ENCODE measurements at places on chromosomes 6 and 20.

- no peak for DNase-seq
These were observed 298.5 kb upstream of the JAG1 start for GRCh38 chr20:10972219-10972860.

DNA sequence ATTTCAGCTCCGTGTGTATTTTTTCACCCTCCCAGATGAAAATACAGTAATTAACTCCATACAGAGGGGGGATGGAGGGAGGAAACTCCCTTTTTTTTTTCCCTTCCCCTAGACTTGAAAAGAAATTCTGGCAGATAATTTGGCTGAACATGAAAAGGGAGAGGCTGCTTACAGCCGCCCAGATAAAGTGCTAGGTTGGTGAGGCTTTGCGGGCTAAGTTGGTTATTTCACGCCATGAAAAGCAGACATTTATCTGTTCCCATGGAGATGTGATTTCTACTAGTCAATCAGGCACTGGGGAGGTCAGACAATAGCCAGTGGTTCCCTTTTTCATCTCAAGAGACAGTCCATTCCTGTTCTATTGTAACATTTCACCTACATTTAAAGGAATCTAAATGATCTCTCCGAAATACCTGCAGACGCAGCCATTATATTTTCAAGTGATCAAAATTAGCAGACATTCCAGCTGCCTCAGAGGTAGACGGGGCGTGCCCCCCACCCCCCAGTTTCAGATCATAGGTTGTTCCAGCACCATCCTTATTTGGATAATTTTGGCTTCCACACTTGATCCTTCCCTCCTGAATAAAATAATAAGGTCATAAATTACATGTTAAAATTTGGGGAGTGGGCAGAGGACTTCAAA, 143.9 kb upstream of the ZNF217 start:
- DNase-seq: no peak

DNA sequence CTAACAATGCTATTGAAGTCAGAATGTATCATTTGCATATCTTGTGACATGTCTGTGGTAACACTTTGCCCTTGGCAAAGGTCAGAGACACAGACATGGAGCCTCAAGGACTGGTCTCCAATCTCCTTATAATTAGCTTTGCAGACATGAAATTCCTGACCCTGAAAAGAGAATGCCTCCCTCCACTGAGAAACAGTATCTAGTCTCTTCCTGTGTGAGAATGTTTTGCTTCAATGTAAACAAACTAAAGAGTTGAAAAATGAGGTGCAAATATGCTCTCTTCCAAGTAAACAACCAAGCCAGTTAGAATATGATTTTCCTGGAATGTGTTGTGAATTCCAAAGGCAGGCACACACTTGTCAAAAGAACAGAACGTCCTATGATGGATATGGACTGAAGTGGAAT, 407.1 kb upstream of the MARCKS start:
- DNase-seq: no peak

- no peak for DNase-seq
These were observed 19.6 kb downstream of the TGM6 start for GRCh38 chr20:2400290-2400689.

DNA sequence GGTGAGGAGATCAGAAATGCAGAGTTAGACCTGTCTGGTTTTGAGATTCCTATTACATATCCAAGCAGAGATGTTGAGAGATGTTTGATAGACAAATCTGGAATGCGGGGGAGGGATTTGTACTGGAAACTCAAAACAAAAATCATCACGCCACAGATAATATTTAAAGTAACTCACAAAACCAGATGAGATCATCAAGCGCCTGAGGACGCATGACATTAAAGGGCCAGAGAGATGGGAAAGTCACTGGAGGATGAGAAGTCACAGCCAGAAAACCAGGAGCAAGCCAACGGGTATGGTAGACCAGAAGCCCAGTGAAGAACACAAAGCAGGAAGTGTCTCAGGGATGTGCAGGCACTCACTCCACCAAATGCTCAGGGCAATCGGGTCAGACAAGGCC, 87.7 kb downstream of the DLL1 start:
- DNase-seq: peak; percentile 44

DNA sequence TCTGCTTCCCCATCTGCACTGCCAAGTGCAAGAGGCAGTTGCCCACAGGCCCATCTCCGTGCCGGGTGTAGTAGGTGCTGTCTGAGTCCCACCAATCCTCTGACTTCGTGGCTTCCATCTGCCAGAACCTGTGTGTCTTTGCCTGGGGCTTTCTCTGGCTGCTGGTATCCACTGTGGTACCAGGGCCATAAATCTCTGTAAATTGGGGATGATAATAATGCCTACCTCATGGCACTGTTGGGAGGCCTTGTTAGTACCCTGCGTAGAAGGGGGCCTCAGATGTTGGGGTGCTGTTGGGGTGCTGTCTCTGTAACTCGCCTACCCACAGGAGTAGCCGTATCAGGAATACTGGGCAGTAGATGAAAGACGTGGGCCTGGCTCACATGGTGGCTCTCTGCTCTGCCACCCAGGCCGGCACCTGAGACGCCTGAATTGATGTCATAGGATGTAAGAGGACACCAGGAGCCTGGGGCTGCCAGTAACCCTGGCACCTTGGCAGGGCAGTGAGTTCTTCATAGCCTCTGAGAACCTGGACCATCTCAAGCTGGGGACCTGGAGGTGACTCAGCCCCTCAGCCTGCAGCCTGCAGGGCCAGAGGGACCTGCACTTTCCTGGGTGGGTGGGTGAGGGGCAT, 94.1 kb upstream of the RNF24 start:
- DNase-seq: no peak

- DNase-seq: no peak
These were observed 41.6 kb downstream of the CDKAL1 start for GRCh38 chr6:20575704-20576451.

DNA sequence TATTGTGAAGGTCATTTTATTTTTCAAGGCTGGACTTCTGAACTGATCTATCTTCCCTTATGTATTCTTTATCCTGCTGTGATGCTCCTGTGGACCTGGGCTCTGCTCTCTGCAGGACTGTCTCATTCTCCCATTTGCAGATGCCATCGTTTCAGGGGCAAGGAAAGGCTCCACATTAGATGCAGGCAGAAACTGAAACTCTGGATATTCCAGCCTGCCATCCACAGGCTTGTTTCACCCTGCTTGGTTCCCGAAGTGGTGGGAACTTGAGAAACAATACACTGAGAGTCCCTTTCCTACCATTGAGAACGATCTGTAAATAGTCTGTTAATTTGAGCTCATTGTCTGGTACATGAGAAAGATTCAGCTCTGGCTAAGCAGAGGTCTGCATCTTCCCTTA, 197.5 kb upstream of the MAN1A1 start:
- no peak for DNase-seq

DNA sequence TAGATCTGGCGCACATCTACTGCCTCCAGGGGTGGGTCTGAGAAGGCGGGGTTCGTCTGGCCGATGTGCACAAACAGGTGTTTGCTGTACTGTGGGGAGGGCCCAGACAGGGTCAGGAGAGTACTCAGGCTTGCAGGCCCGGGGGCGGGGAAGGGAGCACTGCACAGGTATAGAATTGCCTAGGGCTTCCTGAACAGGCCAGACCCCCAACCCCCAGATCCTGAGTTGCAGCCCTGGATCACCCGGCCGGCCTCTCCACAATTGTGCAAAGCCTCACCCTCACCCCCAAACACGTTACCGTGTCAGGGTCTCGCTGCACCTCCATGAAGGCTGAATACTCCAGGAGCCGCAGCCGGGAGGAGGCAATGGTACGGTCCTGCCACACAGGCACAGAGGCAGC, 7.8 kb downstream of the RPL10A start:
- no peak for DNase-seq

- no peak for DNase-seq
These were observed 134.3 kb downstream of the IBTK start for GRCh38 chr6:82113231-82113630.

DNA sequence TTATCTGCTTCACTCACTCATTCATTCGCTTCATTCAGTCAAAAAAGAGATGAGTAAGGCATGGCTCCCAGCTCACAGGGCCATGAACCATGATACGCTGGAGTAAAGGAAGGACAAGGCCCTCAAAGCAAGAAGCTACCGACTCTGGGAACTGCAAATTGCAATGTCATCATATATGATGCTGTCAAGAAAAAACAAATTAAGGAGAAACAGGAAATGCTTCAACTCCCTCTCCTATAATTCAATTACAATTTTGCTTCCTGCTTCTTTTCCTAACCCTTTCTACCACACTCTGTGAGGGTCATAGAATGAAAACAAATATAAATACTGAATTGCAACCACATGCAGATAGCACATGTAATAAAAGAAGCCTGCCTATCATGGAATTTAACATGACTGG, 725.7 kb upstream of the FLRT3 start:
- no peak for DNase-seq

- DNase-seq: no peak
These were observed 6.7 kb upstream of the FAM110A start for GRCh38 chr20:826695-827323.

DNA sequence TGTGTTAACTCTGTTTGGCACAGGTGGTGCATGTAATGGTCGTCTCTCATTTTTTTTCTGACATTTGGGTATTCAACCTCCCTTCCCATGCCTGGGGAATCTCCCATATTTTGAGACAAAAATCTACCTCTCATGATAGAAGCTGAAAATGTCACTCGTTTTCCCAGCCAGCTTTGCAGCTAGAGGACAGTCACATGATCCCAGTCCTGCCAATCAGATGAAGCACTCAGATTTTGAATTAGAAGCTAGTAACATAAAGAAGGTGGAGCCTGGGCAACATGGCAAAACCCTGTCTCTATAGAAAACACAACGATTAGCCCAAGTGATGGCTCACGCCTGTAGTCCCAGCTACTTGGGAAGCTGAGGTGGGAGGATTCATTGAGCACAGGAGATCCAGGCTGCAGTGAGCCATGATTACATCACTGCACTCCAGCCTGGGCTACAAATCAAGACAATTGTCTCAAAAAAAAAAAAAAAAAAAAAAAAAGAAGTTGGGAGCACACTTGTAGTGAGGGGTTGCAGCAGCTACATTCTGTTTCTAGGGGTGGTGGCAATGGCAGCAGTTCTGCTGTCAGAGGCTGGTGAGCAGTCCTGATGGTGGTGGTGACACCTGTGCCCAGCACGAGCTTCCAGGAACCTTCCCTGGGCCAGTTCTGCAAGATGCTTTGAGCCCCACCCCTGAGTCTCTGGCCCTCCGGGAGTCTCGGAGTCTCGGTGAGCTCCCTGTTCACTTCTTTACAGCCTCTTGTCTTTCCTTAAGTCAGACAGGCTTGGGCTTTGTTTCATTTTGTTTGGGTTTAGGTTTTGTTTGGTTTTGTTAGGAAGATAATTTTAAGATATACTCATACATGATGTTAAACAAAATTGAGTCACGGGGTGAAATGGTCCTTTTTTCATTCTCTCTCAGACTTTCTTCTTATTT, 94.1 kb upstream of the KCNG1 start:
- no peak for DNase-seq

- no peak for DNase-seq
These were observed 257.8 kb downstream of the RNGTT start for GRCh38 chr6:88705601-88706000.

DNA sequence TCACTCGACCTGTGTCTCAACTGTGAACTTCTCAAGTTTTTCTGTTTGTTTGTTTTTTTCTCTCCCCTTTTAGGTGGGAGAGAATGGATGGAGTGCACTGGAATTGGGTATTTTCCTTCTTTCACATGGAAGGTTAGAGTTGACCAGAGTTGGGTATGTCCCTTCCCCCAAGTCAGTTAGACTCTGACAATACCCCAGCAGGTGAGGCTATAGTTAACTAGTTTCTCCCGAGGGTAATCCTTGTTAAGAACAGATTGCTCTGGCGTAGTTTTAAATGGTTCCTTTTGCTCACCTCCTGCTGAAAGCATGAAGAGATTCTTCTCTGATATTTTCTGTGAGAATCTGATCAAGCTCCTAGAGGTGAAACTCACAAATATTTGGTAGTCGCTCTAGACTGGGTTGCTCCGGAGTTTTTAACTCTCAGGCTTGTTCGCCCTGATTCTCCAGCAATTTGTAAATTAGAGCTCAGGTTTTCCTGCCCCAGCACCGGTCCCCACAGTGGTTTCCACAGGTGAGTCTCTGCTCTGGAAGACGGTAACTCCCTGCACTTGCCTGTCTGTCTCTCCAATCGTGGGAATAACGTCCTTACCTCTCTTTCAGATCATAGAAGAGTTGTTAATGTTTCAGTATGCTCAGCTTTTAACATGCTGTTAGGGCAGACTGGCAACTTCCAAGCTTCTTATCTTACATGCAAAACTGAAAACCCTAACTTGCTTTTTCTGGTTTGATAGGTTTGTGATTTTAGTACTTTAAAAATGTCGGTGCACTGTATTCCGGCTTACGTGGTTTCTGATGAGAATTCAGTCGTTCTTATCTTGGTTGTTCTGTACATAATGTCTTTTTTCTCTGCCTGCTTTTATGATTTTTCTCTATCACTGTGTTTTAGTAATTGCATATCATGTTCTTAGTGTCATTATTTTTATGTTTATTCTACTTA, 111.2 kb upstream of the HIVEP1 start:
- DNase-seq: no peak

DNA sequence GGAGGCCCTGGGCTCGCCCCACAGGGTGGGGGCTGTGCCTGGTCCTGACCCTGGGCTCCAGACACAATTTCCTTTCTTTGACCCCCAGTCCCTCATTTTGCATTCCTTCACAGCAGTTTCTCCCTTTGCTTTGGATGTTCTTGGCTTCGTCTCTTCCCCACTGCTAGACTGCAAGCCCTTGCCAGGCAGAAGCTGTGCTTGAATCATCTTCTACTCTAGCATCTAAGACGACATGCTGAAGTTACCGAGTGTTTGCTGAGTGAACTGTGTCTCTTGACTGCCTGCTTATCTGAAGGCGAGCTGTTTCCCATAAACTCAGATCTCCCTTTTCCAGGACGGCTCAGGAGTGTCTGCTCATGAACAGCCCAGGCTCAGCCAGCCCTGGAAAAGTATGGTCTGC, 14.3 kb upstream of the SYNDIG1 start:
- no peak for DNase-seq

GRCh38 chr6:78831492-78831891, 35.9 kb upstream of the IRAK1BP1 start:
- DNase-seq: no peak

- no peak for DNase-seq
These were observed 410 bp downstream of the SYNE1 start for GRCh38 chr6:152636609-152637295.

DNA sequence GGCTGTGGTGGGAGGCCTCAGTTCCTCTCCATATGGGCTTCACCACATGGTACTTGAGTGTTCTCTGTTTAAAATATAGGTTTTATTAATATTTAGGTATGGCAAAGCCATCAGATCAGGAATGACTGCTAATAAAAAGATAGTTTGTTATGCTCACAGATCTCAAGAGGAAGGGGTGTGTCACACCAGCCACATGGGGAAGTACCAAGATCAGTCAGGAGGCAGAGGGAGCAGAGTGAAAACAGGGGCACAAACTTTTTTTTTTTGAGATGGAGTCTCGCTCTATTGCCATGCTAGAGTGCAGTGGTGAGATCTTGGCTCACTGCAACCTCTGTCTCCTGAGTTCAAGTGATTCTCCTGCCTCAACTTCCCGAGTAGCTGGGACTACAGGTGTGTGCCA, 92.1 kb upstream of the GCM1 start:
- no peak for DNase-seq

DNA sequence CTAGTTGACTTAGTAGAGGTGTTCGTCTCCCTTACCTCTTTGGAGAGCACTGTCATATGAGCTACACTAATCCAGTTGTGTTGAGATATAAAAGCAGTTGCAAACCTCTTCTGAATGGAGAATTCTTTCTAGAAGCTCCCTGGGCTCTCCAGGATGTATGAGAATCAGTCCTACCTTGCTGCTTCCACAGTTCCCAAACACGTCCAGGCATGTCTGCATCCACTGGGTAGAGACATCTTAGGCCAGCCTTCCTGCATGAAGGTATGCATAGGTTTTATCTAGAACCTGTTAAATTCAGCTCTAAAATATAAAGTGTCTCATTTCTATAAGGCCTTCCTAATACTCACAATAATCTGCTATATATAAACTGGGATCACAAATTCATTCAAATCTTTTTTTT, 297.7 kb downstream of the CDC5L start:
- DNase-seq: no peak
